ENCODE measurements at places on chromosomes 5 and 9. TPM values are rescaled to one million over a fixed set of nuclear protein-coding genes. Genes with fewer than 3 reads are reported as not detected.
A peak's percentile ranks its signal among the peaks of the same experiment; 100 is the strongest.

DNA sequence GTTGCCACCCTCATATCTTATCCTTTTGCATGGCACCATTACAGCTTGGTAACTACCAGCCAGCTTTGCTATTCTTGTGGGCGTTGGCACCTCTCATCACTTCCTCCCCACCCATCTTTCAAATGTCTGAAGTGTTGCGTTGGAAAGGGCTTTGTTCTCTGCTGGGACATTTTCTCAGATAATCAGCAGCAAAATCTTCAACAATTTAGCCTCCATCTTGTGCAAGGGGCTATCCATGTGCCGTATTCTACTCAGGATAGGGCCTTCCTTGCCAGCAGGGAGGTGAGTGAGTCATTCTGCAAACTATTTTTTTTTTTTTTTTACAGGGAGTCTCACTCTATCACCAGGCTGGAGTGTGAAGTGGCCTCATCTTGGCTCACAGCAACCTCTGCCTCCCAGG lies 62.1 kb upstream of the NUDT12 start:
- no peak for DNase-seq

The ADCY2 gene
- total RNA-seq = 10.0 TPM

The CATSPER3 gene
- total RNA-seq = 0.80 TPM

The SH3RF2 gene
- 3.0 TPM for total RNA-seq

The DELE1 gene
- 73.3 TPM for total RNA-seq

- no peak for DNase-seq
These were observed 39.7 kb upstream of the POC5 start for GRCh38 chr5:75756981-75757380.

- DNase-seq = no peak
These were observed 147.1 kb downstream of the ERCC6L2 start for GRCh38 chr9:96022445-96023051.

DNA sequence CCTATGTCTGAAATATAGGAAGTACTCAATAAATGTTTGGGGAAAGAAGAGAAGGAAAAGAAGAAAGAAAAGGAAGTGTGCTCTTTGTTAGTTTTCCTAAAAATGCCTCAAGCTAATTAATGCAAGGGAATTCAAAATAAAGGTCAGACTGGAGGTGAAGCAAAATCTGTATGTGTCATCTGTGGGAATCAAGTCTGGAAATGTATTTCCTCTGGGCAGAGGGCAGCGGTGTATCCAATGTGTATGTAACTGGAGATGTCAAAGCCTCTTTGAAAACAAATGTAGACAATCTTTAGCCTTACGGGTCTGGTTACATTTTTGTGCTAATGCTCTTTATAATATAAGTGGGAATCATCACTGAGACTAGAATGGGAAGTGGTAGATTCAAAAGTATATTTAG lies 471.4 kb downstream of the MAN2A1 start:
- no peak for DNase-seq

DNA sequence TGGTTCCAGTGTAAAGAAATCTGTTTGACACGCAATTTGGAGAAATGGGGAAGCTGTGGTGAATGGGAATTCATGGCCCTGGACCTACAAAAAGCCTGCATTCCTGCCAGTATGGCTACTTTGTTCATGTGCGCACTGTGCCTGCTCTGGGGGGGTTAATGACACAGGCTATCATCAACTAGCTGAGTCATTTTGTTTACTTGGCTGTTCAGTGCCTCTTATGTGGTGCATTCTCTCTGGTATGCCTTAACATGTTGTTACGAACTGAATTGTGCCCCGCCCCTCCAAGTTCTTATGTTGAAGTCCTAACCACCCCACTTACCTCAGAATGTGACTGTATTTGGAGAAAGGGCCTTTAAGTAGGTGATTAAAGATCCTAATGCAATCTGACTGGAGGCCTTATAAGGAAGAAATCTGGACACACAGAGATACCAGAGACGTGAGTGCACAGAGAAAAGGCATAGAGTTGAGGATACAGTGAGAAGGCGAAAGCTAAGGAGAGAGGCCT lies 20.4 kb upstream of the UBAP1 start:
- no peak for DNase-seq

GRCh38 chr9:28464481-28465216 lies 891.4 kb upstream of the C9orf72 start:
- no peak for DNase-seq

DNA sequence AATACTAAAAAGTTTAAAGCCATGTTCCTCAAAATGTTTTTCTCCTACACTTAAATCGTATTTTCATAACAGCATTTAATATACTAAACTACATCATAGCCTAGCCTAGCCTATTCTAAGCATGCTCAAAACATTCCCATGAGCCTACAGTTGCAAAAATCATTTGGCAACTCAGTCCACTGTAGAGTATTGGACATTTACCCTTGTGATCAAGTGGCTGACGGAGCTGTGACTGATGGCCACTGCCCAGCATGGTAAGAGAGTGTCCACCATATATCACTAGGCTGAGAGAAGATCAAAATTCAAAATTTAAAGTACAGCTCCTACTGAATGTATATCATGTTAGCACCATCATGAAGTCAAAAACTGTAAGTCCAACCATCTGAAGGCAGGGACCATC lies 30.9 kb downstream of the SEMA5A start:
- no peak for DNase-seq

DNA sequence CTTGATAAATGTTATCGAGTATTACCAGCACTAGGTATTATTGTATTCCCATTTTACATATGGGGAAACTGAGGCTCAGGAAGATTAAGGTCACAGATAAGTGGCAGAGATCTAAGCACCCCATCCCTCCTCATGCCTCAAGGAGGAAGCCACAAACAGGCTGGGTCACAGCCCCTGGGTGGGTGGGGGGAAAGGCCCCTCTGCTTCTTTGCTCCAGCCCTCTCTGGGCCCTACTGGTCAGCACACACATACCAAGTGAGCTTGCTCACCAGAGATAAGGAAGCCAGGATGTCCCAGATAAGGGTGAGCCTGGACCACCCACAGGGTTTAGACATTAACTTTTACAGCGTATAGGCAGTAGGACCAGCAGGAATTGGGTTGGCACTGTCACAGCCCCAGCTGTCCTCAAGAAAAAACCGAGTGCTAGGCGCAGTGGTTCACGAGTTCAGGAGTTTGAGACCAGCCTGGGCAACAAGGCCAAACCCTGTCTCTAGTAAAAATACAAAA lies 45.3 kb downstream of the STK10 start:
- peak; percentile 28 for DNase-seq

DNA sequence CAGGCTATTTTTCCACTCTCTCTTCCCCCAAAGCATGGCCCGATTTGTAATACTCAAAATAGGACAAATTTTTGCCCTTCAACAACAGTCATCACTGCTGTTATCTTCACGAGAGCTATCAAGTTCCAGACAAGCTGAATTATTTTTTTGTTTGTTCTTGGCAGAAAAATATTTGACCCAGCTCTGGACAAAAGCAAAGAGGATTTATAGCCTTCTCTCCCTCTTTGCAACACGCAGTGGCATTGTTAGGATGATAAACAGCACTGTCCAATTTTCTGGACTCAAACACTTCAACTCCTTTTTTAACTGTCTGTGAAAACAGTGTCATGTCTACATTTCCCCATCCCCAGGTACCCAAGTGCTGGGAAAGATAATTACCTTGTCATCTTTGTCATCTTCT lies 160.3 kb downstream of the SLF1 start:
- DNase-seq = no peak

- no peak for DNase-seq
These were observed 283.5 kb upstream of the EFNA5 start for GRCh38 chr5:107954254-107954653.

- DNase-seq = no peak
These were observed 27.0 kb downstream of the PRDM6 start for GRCh38 chr5:123116058-123116457.

GRCh38 chr5:53779541-53779981 lies 219.1 kb downstream of the NDUFS4 start:
- no peak for DNase-seq

The MYORG gene
- 6.6 TPM for total RNA-seq

- no peak for DNase-seq
These were observed 66.1 kb upstream of the STK32A start for GRCh38 chr5:147168578-147169327.

GRCh38 chr5:179278119-179278518 lies 67.1 kb downstream of the ADAMTS2 start:
- no peak for DNase-seq

The CXCL14 gene
- total RNA-seq = 184 TPM

DNA sequence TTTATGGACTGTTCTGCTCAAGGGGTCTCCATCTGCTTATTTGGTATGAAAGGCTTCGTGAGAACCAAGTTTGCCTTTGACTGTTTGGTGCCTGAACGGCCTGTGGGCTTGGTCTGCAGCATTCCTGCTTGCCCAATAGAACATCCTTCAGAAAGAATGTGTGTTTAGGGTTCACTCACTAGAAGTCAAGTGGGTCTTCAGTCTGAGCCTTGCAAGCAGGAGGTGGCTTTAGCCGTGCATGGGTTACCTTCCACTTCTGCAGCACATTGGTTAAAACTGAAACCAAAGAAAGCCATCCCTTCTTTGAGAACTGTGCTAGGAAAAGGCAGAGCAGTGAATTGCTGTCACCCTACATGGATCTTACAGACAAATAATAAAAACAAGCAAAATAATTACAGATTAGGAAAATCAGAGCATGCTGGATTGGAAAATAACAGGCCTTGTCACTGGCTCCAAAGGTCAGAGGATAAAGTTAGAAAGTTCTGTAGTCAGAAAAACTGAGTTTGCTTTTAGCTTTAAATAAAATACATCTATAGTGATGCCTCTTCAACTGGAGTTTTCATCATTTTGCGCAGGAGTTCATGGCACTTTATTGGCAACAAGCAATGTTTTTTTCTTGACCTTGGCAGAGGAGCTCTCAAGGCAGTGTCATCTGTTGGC lies 16.6 kb downstream of the WWC1 start:
- no peak for DNase-seq

DNA sequence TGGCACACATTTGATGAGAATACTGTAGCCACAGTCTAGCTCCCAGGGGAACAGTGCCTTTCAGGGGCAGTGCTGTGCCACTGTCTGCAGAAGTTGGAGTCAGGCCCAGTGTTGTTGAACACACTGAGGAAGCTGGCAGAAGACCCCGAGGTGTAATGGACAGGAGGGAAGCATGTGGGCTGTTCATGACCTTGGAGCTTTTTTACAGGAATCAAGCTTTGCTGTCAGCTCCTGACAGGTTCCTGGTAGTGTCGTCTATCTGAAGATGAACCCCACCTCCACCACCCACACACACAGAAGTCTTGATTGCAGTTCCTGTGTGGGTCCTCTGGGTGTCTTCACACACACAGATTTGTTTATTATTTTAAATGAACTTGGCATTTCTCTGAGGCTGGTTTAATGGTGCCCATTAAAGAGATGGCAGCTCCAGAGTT lies 40.3 kb upstream of the TNFAIP8 start:
- no peak for DNase-seq

- DNase-seq = no peak
These were observed 190.9 kb downstream of the RFK start for GRCh38 chr9:76203373-76203772.

The ISL1 gene
- 0.49 TPM for total RNA-seq

GRCh38 chr9:7960320-7961050 lies 160.9 kb upstream of the DMAC1 start:
- DNase-seq = no peak

The SFXN1 gene
- total RNA-seq = 22.6 TPM

- DNase-seq = no peak
These were observed 6.4 kb upstream of the PLPP1 start for GRCh38 chr5:55541056-55541635.

GRCh38 chr9:81578606-81579005 lies 110.7 kb downstream of the TLE1 start:
- DNase-seq = no peak

The AMBP gene
- total RNA-seq = not detected

The PRR16 gene
- 0.71 TPM for total RNA-seq

The C9orf153 gene
- total RNA-seq = 0.98 TPM

The PTPRD gene
- 4.7 TPM for total RNA-seq

DNA sequence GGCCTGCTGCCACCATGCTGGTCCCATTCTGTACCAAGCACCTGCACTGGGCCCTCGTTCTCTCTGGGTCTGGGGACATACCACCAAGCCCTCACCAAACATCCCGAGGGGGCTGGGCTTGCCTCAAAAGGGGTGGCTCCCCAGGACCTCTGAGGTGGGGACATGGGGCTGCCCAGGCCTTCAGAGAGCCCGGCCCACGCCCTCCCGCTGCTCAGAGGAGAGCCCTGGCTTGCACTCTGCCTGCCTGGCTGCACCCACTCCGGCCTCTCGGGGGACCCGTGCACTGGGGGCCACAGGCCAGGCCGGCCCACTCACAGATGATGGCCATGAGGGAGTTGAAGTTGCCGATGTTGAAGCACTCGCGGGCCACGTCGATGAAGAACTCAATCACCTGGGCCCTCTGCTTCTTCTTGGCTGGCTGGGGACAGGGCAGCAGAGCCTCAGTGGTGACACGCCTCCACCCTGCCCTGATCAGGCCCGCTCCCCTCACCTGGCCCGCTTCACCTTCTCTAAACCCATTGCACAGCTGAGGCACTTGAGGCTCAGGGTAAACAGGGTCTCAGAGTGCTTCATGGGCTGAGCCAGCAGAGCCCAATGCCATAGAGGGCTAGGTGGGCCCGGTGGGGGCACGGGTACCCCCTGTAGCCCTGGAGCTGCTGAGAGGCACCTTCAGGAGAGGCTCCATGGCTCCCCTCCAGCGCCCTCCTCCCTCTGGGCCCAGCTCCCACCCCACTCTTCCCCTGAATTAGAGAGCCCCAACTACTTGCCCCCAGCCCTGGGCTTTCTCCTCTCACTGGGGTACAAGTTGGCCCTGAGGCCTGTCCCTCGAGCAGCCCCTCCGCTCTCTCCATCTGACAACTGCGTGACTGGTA lies 47.7 kb upstream of the RNF130 start:
- DNase-seq = peak; percentile 51

DNA sequence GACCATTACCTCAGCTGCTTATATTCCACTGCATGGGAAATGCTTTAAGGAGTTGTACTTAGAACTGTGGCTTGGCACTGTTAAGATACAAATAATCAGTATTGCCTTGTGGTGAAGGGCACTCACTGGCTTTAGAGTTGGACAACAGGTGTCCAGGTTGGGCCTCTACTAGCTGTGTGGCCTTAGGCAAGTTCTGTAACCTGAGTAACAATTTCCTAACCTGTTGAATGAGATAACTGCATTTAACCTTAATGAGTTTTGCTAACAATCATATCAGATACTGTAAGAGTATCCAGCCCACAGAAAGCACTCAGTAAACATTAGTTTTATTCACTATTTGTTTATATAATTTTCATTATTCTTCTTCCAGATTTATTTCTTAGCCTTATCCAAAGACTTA lies 17.2 kb upstream of the HK3 start:
- no peak for DNase-seq

The QRFP gene
- total RNA-seq = not detected

- DNase-seq = no peak
These were observed 208.0 kb downstream of the PARP8 start for GRCh38 chr5:50874306-50875001.

All from sciatic nerve (tissue), 2 donors.